ENCODE measurements at places on chromosomes 11 and 22.

DNA sequence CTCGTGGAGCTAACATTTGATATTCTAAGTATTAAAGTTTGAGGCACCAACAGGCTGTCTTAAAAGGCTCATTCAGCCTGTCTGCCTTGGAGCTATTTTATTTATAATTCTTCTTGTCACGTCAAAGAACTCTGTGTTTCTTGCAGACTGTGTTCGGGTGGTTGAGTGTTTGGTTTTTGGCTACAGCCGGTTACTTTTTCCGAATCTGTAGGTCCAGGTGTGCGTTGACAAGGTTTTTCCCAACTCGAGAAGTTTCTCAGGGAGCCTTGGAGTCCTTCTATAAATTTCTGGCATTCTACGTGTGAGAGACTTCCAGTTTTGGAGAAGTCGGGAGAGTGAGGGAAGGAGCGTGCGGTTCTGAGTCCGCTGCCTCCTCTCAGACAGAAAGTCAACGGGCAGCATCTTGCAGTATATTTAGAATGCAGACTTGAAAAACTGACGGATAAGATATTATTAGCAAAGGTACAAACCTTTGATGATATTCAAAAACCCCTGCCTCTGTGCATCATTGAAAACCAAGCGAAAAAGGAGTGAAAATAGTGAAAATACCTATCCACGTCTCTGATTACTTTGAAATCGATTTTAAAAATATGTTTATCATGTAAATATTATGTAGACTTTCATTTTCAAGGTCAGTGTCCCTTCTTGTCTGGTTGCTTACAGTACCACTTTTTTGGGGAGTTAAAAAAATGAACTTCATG, 85.2 kb upstream of the PPARA start:
- DNase-seq, result no peak

DNA sequence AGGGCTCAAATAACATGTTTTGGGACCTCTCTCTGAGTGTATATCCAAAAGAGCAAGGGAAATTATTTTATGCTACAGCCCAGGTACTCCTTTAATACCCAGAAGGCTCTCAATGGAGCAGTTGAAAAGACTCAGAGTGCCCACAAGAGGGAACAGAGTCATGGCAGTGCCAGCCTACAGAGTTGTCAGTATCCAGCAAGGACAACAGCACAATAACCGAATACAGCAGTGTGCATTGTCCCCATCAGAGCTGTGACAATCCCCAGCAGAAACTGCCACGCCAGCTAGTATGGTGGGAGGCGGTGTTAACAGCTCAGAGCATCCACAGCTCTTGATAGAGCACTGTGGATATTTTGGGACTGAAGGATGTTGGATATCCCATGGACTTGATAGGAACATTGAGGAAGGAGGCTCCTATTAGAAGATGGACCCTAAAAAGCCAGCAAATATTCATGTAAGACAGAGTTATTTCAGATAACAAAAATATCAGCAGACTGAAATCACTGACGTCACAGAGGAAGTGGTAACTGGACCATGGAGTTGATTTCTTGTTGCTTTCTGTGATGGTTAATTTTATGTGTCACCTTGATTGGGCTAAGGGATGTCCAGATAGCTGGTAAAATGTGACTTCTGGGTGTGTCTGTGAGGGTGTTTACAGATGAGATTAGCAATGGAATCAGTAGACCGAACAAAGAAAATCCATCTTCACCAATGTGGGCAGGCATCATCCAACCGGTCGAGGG, 17.7 kb upstream of the PAFAH1B2 start:
- DNase-seq, result no peak

GRCh38 chr22:30325724-30326254, 952 bp downstream of the TBC1D10A start:
- no peak for DNase-seq

GRCh38 chr11:3825473-3826154, 15.1 kb downstream of the RHOG start:
- no peak for DNase-seq

GRCh38 chr22:46036558-46037408, 59.8 kb upstream of the WNT7B start:
- DNase-seq, result no peak

GRCh38 chr22:24329453-24329852, 58.8 kb downstream of the SPECC1L start:
- no peak for DNase-seq

- DNase-seq, result peak; percentile 96
Measured at GRCh38 chr22:37538590-37539357, 19.6 kb upstream of the CARD10 start.

DNA sequence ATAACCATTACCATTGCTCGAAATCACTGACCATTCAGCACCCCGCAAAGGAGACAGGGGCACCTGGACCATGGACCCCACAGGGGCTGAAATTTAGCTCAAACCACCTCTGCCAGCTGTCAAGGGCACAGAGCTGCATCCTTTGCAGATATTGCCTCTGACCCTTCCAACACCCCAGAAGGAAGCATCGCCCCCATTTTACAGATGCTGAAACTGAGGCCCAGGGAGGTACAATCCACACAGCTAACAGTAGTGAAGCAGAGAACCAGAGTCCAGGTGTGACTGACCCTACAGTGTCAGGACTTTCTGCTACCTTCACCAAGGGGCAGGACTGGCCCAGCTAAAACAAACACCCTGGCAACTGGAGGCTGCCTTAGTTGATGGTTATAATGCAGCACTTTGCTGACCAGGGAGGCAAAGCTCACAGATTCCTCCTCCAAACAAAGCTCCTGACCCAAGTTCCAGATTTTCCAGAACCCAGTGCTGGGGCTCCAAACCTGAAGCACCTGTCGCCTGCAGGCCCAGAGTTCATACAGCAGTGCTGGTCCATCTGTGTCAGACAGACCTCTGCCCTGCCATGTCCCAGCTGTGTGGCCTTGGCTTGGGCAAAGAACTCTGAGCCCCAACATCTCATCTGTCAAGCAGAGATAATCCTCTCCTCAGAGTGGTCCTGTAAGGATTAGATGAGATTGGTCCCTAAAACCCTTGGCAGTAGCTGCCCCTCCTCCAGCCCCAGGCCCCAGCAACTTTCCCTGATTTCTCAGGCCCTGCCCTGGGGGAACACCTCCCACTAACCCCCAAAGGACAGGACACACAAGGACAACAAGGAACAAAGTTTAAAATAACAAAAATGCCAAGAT, 15.2 kb upstream of the ARAP1 start:
- DNase-seq, result no peak

GRCh38 chr22:37012262-37012904, 6.9 kb downstream of the TST start:
- DNase-seq, result no peak

GRCh38 chr22:39932918-39933649, 27.1 kb upstream of the TMA7B start:
- DNase-seq, result peak; percentile 62

DNA sequence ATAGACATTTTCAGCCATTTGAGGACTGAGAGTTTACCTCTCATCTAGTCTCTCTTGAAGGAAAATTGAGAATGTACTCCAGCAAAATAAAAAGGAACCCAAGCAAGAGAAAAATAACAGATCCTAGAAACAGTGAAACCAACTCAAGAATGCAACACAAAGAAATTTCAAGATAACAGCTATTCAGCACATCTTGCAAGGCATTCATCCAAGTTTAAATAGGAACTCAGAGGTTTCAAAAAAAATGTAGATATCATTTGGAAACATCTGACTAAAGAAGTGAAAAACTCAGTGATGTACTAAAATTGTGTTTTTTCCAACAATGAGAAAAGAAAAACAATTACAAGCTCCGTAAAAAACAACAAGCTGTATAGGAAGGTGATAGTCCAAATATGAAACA, 76.4 kb downstream of the TMEM135 start:
- no peak for DNase-seq

GRCh38 chr22:21945453-21946261, 7.0 kb downstream of the PPM1F start:
- no peak for DNase-seq

DNA sequence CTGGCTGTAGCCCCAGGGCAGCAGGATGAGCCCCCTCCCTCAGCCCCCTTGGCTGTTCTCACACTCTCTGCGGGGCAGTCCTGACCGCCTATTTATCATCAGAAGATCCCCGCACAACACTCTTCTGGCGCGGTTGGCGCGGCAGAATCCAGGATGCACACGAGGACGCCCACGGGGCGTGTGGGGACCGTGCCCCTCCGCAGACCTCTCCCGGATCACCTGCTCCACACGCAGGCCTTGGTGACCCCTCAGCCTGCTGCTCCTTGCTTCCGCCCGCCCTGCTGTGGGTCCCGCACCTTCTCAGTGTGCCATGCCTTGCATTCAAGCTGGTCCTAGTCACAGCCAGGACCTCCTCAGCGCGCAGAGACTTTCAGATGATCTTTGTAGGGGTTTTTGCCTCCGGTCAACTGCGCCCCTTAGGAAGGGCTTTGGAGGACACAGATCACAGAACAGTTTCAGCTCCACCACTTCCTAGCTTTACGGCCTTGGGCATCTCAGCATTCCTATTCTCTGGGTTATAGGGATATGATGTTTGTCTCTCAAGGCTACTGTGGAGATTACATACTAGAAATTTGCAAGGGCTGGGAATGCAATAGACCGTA, 841 bp upstream of the TUB start:
- DNase-seq, result no peak

DNA sequence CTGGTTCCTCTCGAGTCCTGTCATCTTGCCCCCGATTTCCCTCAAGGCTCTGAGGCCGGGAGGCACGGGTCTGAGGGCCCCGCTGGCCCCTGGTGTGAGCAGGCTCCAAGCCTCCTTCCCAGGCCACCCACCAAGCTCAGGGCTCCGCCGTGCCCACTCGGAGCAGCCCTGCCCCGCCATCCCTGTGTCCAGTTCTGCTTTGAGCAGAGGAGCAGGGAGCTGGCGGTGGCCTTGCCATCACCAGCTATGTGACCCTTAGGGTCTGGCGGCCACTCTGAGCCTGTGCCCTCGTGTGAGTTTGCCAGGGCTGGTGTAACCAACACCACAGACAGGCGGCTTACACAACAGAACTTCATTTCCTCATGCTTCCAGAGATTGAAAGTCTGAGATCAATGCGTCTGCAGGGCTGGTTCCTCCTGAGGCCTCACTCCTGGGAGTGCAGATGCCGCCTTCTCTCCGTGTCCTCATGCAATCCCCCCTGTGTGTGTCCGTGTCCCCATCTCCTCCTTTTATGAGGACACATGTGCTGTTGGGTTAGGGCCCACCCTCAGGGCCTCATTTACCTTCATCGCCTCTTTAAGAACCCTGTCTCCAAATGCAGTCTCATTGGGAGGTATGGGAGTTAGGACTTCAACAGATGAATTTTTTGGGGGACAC, 36.5 kb upstream of the CELSR1 start:
- no peak for DNase-seq

DNA sequence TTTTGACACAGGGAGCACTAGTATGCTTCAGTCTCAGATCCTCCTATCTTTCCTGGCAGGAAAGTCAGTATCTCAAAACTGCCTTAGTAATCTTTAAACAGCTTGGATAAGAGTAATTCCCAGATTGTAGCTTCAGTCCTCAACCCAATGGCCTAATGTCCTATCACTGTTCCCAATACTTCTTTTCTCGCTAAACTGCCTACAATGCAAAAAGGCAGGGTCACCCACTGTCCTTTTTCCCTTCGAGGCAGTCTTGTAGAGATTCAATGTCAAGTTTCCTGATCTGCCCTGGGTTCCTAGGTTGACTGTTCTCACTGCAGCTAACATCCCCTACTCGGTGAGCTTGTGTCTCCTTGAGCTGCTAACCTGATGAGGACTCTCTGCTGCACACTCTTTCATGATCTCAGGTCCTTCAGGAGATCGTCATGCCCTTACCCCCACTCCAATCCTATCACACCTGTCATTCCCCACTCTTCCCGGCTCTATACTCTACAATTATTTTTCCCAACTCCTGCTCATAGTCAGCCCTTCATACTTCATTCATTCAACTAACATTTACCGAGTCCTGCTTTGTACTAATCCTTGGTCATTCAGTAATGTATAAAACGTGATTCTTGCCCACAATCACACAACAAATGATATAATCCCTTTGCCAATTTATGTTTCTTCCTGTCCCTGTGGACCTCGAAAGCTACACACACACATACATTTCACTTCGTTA, 904 bp downstream of the C2CD3 start:
- no peak for DNase-seq

GRCh38 chr11:78535920-78536319, 38.7 kb downstream of the NARS2 start:
- DNase-seq, result no peak

DNA sequence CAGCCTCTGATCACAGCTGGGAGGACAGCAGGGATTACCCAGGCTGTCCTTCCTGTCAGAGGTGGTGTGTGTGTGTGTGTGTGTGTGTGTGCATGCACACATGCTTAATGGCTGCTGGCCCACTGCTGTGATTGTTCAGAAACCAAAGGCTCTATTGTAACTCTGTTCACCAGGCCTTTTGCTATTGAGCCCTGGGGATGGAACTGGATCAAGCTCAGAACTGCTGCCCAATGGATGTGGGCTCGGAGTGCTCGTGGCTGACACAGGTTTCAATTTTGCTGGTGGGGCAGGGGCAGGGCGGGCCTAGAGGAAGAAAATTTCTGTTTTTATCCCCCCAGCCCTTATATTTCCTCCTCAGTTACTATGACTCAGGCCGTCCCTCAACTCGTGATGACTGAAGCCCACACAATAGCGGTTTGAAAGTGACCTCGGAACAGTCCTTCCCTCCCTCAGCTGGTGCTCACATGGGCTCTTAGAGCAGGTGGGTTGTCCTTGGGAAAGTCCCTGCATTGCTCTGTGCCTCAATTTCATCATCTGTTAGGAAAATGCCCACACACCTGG, 359.3 kb downstream of the TENM4 start:
- DNase-seq, result no peak

- peak; percentile 88 for DNase-seq
Measured at GRCh38 chr11:73295241-73295995, 12.7 kb upstream of the ARHGEF17 start.

GRCh38 chr22:19880786-19881569, 26.3 kb upstream of the GNB1L start:
- DNase-seq, result peak; percentile 90

DNA sequence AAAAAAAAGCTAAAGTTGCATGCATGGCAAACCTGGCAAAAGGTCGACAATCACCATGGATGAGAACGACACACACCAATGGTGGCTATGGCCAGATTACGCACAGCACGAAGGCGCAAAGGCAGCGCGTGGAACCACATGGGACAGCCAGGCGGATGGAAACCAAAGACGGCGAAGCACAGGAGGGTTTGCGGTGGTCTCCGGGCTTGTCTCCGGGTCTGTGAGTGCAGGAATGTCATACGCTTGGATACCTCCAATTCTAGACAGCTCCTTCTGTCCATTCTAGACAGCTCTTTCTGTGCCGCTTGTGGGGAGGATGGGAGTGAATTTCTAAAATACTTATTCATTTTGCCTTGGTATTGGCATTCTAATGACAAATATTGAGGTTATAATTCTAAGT, 685.4 kb downstream of the BRD1 start:
- DNase-seq, result no peak

DNA sequence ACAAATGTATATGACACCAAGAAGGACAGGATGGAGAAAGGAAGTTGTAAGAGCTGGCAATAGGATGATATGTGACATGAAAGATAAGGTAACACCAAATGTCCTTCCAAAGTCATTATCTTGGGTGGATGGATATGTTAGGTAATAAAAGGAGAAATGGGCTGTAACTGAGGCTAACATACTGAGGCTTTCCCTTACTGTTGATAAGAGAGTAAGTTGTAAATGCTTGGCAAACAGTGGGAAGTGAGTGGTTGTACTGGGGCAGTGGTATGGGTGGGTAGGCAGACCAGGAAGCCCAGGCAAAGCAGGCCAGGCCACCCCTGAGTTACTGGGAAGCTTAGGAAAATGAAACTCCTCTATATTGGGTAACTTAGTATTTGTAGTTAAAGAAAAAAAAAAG, 73.7 kb downstream of the ARHGAP42 start:
- no peak for DNase-seq

Measured in ecto neural progenitor cell (in vitro differentiated cells).